Activated CD4-positive, alpha-beta T cell treated with anti-CD3 and anti-CD28 coated beads, Interleukin-2, amount 10 ng/mL, durations not matched to agents 24 days and 14 days (primary cell): ENCODE measurements at places on chromosomes 1 and 21.

- no peak for DNase-seq
These were observed 114.2 kb downstream of the ADGRL4 start for GRCh38 chr1:78892260-78892840.

GRCh38 chr1:193919827-193920226 lies 733.4 kb upstream of the B3GALT2 start:
- no peak for DNase-seq

- no peak for DNase-seq
These were observed 1360.4 kb downstream of the BRINP3 start for GRCh38 chr1:189117072-189117770.

GRCh38 chr1:84598418-84598817 lies 24.2 kb upstream of the CTBS start:
- DNase-seq, result no peak

- peak; percentile 88 for DNase-seq
These were observed at the start of gene MR1 for GRCh38 chr1:181033799-181034451. MR1 (plus strand) TSS chr1:181033983; CDS start chr1:181034008, 25 bp downstream.

- no peak for DNase-seq
These were observed 6.5 kb upstream of the PDXK start for GRCh38 chr21:43712268-43712942.

DNA sequence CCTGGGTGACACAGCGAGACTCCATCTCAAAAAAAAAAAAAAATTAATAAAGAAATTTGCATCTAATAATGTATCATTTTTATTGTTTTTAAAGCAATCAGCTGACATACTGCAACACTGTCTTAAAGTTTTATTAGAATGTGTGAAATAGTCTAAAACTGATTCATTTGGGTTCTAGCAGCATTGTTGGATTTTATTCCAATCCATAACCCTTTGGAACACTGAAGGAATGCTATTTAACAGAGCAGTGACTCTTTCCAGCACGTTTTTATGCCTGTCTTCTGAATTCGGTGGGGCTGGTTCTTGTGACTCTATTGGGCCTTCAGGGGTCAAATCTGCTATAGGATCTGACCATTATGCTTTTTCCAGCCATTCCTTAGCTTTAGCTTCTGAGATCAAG lies 18.2 kb upstream of the FMO4 start:
- no peak for DNase-seq

GRCh38 chr21:45103971-45104520 lies 29.7 kb downstream of the ADARB1 start:
- DNase-seq, result no peak

DNA sequence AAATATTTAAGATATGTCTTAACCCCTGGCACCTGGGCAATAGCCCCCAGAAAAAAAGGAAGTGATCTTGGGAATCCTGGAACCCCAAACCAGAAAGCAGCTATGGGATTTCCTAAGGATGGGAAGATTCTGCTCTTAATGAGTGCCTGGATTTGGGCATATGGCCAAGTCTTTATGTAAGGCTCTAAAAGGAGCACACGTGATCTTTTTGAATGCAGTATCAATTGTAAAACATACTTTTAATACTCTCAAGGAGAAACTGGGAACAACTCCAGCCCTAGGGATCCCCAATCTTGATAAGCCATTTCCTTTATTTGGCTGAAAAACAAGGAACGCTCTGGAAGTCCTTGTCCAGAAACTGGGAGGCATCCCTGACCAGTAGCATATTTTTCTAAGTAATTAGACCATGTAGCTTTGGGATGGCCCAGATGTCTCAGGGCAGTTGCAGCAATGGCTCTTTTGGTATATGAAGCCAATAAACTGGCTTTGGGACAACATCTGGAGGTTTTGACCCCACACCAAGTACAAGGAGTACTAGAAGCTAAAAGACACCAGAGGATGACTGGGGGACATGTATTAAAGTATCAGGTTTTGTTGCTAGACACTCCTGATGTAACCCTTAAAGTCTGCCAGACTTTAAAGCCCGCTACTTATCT lies 80.9 kb upstream of the KIAA0040 start:
- DNase-seq, result no peak

DNA sequence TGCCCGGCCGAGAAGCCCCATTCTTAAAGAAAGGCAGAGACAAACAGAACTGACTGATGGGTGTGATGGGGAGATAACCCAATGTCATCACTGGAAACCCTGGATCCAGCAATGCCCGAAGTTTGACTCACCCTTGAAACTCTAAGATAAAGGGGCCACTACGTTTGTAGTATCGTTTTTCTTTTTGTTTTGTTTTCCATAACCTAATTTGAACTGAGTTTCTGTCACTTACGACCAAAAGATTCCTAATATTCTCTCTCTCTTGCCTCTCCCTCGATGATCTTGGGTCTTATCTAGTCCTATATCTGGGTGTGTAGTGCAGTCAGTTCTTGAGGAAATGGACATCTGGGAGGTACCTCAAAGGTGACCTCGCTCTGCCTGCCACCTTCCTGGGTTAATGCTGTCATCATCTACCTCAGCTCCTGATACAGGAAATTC lies 57.8 kb upstream of the ID3 start:
- DNase-seq, result no peak

- no peak for DNase-seq
These were observed 19.0 kb downstream of the TMEM63A start for GRCh38 chr1:225863167-225863566.
